ENCODE measurements at places on chromosomes 3 and 15.

GRCh38 chr15:88624971-88625490 lies 3.9 kb downstream of the AEN start:
- no peak for DNase-seq

GRCh38 chr3:189794518-189794917 lies 163.3 kb downstream of the TP63 start:
- DNase-seq, result no peak

DNA sequence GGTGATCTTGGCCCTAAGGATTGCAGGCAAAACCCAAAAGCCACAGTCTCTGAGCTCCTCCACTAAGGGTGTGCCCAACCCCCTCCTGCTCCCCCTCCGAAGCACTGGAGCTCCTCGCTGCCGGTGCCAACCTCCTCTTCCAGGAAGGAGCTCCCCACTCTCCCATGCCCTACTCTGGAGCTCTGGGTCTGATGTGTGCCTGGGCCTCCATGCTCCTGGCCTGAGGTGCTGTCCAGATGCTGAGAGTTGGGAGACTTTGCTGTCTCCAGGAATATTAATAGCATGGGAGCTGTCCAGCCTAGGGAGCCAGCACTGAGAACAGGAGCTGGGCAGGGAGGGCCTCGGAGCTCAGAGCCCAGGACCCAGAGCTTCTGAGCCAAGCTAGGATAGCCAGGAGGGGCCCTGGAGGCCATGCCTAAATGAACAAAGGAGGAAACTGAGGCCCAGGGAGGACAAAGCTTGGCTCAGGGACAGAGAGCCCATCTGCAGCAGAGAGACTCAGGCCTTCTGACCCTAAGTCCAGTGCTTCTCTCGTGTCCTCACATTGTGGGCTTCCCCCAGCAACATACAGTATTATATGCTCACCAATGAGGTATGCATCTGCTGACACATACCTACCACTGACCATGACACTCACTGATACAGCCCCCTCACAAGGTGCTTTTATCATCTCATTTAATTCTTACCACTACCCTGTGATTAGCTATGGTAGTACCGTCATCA lies 36.9 kb upstream of the HERC1 start:
- no peak for DNase-seq

DNA sequence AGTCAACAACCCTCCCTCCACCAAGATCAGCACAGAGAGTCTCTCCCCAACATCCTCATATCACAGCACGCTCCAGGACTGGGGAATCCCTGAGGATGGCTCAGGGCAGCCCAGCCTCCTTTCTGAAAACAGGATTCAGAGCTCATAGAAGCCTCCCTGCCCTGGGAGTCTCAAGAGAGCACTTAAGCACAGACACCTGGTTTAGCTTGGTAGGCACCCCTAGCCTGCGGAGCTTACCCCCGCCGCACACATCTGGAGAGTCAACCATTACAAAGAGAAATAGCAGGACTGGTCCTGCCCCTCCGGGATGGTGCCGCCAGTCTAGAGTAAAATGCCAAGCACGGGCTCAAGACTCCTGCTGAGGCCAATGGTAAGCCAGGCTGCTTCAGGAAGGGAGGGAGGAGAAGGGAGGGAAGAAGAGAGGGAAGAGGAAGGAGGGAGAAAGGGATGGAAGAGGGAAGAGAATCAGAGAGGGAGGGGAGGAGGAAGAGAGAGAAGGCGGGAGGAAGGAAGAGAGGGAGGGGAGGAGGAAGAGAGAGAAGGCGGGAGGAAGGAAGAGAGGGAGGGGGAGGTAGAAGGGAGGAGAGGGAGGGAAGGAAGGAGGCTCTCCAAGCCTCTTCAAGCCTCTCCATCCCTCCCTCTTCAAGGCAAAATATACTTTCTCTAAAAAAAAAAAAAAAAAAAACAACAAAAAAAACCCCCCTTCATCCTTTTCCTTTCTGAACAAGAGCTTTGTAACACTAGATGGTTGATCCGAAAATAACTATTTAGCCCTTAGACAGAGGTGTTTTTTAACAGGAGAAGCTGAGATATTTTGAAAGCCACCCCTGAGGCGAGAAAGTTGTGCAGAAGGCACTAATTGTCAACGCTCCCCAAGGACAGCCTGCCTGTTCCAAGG lies 278.6 kb upstream of the TLE3 start:
- DNase-seq, result no peak

DNA sequence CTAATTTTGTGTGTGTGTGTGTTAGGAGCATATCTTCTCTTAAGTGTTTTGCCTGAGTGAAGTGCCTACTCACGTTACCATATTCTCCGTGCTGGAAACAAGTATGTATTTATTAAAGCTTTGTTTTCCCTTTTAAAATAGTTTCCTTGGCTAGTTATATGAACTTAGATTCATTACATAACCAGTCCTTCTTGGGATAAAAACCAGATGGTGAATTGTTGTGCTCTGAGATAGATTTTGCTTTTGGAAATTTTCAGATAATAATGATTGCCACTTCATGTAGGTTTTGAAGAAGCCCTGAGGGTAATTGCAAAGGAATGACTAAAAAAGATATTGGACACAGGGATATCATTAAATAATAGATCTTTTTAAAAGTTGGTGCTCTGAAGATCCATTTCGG lies 390.2 kb upstream of the SGO1 start:
- DNase-seq, result no peak

- DNase-seq, result no peak
Measured at GRCh38 chr3:114192136-114192535, 13.3 kb upstream of the DRD3 start.

- no peak for DNase-seq
Measured at GRCh38 chr3:72343078-72343477, 505.2 kb downstream of the SHQ1 start.

GRCh38 chr15:35479423-35479822 lies 66.5 kb downstream of the DPH6 start:
- no peak for DNase-seq

GRCh38 chr3:57967590-57967989 lies 40.6 kb upstream of the FLNB start:
- no peak for DNase-seq

DNA sequence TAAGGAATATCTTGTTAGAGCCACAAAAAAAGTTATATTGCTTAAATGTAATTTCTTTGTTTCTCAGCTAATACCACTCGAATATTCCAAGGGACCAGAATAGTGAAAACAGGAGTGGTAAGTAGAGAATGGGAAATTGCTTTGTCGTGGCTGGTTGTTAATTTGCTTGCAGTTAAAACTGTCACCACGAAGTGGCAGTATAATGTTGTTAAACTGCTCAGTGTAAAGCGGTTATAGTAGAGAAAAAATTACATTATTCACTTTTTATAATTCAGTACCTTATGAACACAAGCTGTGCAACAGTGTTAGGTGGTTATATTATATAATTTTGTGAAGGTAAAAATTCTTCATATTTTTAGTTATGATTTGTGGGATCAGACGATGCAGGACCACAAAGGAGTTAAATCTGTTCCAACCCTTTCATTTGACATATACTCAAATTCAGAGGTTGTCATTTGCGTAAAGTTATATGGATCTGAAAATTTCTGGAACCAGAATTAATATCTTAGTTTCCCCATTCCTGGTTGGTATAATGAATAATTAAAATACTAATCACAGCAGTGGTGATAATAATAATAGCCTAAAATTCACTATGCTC lies 171.8 kb downstream of the FEZF2 start:
- DNase-seq, result no peak

DNA sequence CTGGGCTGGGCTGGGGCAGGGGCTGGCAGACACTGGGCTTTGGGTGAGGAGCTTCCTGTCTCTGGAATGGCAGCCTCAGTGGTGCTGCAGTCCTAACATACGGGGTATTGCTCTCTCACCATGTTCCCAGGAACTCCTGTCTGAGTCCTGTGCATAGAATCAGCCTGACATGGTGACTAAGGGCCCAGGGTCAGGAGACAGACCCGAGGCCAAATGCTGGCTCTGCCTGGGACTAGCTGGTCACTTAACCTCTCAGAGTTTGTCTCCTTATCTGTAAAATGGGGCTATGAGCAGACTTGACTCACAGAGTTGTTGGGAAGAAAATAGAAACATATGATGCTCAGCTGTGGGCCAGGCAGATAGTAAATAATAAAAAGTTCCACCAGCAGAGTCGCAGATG lies 28.3 kb downstream of the PRKCD start:
- no peak for DNase-seq

DNA sequence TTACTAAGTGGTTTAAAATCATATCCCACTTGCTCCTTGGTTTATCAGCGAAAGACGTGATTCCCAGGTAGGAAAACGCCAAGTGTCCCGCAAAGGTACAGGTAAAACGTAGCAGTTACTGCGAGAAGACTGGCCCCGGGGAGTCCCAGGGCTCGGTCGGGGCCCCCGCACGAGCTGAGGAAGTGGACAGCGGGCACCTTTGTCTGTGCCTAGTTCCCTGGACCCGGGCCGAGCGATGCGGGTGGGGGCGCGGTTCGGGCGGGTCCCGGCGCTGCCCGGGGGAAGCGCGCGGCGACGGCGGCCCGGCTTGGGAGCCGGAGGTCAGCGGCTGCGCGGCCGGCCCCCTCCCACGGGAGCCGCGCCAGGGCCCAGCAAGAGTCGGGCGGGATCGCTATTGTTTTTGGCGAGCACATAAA lies 864 bp upstream of the NEO1 start:
- no peak for DNase-seq

GRCh38 chr3:123672429-123673146 lies 87.7 kb upstream of the HACD2 start:
- DNase-seq, result no peak

- no peak for DNase-seq
Measured at GRCh38 chr15:69719527-69720240, 267.1 kb downstream of the RPLP1 start.

- no peak for DNase-seq
Measured at GRCh38 chr3:171231361-171231760, 204.8 kb upstream of the SLC2A2 start.

- no peak for DNase-seq
Measured at GRCh38 chr15:60134609-60135008, 130.5 kb downstream of the FOXB1 start.

DNA sequence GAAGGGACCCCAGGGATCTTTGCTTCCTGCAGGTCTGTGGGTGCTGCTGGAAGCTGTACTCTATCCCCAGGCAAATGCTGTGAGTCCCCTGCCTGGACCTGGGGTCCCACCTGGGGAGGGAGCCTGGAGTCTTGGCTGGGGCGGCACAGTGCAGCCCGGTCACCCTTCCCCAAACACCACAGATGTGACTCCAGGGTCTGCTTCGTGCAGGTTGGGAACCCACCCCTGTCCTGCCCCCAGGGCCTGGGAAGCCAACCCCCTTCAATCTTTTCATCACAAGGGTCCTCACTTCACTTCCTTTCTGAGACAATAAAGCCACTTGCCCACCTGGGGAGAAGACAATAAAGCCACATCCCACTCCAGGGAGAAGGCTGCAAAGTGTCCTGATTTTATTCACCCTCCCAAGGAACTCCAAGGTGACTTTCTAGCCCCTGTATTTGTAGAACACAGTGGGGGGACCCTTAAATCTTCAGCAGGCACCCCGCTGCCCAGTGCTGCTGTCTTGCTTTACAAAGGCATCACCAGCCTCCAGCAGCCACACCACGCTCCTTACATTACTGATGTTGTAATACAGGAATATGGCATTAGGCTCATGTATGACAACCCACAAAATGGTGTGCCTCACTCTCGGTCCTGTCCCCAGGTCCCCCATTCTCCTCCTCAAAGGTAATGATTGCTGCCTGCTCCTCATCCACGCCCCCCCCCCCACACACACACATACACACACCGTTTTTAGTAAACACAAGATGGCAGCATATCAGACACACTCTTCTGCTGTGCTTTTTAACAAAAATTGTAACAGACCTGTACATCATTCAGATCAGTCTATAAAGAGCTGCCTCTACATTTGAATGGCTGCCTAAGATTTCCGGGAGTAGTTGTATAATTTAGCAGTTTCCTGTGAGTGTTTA lies 9.9 kb downstream of the C3orf22 start:
- no peak for DNase-seq

GRCh38 chr3:141127344-141128125 lies 76.4 kb downstream of the SPSB4 start:
- no peak for DNase-seq

- no peak for DNase-seq
Measured at GRCh38 chr15:95850837-95851236, 479.7 kb upstream of the NR2F2 start.

DNA sequence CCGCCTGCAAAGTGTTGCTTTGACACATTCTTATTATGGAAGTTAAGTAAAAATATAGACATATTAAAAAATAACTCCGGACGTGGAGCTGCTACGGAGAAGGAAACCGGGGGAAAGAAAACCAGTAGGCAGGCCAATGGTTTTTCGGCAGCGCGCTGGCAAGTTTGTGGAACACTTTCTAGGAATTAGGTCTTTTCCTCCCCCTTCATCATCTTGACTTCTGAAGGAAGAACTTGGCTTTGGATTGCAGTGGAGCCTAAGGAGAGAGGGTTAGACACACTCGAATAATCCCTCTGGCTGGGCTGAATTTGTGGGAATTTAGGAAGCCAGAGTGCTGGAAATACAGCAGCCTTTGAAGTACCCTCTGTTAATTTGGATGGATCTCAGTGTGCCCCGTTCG lies 317 bp downstream of the ROBO2 start:
- DNase-seq, result no peak

DNA sequence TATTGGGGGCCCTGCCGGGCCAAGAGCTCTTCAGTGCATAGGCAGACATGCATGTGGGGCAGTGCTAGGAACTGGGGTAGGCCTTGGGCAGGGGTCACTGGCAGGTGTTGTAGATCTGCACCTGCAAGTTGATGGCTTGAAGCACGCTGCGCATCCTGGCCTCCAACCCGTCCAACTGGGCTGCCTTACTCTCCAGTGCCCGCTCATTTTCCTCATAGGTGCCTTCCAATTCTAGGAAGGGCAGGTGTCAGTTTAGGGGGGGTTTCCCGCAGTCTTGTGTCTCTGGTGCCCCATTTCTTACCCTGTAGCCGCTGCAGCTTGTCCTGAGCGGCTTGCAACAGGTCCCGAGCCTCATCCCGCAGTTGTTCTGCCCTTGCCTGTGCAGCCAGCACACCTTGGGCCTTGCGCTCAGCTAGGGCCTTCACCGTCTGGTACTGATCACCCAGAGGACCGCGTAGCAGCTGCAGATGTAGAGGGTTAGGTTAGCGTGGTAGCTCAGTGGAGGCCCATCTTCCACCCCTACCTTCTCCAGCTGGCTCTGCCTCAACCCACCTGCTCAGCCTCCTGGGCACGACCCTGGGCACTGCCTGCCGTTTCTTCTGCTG lies 611 bp upstream of the USP19 start:
- DNase-seq, result no peak

GRCh38 chr15:55170361-55170760 lies 26.4 kb downstream of the RSL24D1 start:
- DNase-seq, result no peak

DNA sequence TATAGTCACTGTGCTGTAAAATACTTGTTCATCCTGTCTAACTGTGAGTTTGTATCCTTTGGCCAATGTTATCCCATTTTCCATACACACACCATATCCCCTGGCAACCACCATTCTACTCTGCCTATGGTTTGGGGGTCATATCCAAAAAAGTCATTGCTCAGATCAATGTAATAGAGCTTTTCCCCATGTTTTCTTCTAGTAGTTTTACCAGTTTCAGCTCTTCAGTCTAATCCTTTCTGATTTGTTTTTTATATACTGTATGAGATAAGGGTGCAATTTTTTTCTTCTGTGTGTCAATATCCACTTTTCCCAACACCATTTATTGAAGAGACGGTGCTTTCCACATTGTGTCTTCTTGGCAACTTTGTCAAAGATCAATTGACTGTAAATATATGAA lies 14.0 kb upstream of the DLG1 start:
- no peak for DNase-seq

Measured in NCI-H2029 treated with DMSO at 0.1 percent for 48 hours (cell line).